CD4-positive, alpha-beta T cell treated with Interleukin-6 at 100 ng/mL for 8 hours (primary cell): ENCODE measurements at places on chromosomes 12 and 14.
A peak's percentile ranks its signal among the peaks of the same experiment; 100 is the strongest.

GRCh38 chr12:49974231-49974675, 1.5 kb downstream of the AQP6 start:
- DNase-seq = no peak

GRCh38 chr14:58746701-58747100, 108.9 kb downstream of the DACT1 start:
- DNase-seq = no peak

GRCh38 chr14:103519837-103520212, 2.8 kb downstream of the CKB start:
- no peak for DNase-seq

DNA sequence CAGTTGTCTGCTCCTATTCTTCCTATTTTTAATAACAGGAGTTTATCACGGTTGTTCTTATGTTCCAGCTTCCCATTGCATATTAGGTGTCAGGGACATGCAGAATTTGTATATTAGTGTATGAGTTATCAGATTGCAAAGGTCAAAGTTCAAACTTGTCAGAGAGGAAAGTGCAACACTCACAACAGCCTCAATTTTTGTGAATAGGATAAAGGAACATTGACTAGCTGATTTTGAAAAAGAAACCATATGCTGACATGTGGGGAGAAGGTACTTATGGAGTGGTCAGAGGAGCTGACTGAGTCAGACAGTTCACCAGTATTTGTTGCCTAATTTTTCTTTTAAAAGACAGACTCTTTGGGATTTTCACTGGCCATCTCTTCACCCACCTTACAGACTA, 222.1 kb downstream of the C12orf50 start:
- no peak for DNase-seq

- no peak for DNase-seq
These were observed 199.7 kb upstream of the ATXN7L3B start for GRCh38 chr12:74337951-74338350.

- no peak for DNase-seq
These were observed 195.7 kb upstream of the LRIG3 start for GRCh38 chr12:59115995-59116394.

GRCh38 chr12:23666866-23667265, 282.6 kb downstream of the SOX5 start:
- DNase-seq = no peak

- no peak for DNase-seq
These were observed 1.1 kb downstream of the NAP1L1 start for GRCh38 chr12:76083246-76083903.

GRCh38 chr12:77980782-77981181, 150.1 kb downstream of the NAV3 start:
- DNase-seq = no peak

GRCh38 chr12:123126294-123127181, 24.4 kb downstream of the PITPNM2 start:
- DNase-seq = no peak

GRCh38 chr14:99043756-99044155, 228.2 kb downstream of the BCL11B start:
- DNase-seq = no peak

- no peak for DNase-seq
These were observed 415.4 kb downstream of the RAD51B start for GRCh38 chr14:68235011-68235410.

DNA sequence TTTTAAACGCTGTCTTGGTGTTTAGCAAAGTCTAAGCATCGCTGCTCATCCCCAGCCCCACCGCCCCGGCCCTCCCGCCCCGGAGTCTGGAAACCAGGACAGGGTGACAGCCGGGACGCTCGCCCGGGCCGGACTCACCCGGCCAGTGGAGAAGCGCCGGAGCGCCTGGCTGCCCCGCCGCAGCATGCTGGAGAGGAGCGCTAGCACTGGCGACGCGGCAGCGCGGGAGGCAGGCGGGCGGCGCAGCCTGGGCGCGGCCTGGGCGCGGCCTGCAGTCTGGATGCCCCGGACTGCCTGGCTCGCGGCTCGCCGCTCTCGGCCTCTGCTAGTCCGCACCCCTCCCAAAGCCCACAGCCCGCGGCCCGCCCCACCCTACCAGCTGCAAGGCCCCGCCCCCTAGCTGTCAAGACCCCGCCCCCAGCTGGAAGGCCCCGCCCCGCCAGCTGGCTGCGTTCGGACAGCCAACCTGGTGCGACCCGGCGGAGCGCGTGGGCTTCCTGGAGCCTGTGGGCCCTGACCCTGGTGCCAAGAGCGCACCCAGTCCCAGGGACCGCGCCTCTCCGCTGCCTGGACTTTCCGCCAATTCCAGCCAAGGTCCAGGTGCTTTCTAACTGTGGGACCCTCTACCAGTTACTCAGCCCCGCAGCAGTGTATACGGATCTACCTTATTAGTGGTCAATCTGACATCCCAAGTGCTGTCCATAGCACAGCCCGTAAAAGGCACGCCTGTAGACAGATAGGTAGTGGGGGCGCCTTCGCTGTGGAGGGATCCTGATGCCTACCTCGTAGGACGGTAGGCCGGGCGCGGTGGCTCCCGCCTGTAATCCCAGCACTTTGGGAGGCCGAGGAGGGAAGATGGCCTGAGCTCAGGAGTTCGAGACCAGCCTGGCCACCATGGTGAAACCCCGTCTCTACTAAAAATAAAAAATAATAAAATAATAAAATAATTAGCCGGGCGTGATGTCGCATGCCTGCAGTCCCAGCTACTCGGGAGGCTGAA, at the start of gene ALDH1L2:
TSS of gene ALDH1L2 (minus strand) at position 208 of the 1,000 bp plus-strand sequence. CDS start at position 186, 22 bp downstream.
- DNase-seq = peak; percentile 26

DNA sequence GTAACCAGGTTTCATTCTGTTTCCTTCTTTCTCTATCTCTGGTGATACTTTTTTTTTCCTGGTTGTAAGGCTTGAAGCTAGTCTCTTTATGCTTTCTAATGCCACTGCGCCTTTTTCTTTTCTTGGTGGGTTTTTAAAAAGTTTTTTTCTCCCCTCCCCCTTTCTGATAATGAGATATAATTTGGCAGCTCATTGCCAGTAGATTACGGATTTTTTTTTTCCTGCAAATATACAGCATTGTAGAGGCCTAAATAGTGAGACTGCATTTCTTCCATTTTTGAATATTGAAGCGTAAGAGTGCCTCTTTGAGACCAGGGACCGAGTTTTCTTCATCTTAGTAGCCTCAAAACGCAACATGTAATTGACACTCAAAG, 1.1 kb downstream of the PAPOLA start:
- no peak for DNase-seq

DNA sequence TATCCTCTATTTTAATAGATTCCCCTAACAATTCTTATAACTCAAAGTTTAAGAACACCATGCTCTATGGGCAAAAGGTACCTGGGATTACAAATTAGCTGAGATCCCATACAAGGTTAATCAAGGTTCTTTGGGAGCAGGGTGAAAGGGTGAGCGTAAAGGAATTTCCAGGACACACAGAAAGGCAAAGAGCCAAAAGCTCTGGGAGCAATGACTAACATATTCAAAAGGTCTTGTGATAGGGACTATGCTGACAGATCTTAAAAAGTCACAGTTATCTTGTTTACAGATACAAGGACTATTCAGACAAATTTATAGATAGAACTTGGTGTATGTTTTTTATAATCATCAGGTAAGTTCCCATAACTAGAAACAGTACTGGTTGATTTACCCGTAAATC, 19.5 kb upstream of the PPFIBP1 start:
- no peak for DNase-seq

GRCh38 chr14:67619446-67620216, at the start of gene ARG2:
Gene ARG2, plus strand, starts transcription at chr14:67619920. Its CDS starts 58 bp downstream, at chr14:67619978.
- DNase-seq = peak; percentile 96

- DNase-seq = no peak
These were observed 5.9 kb upstream of the KRT1 start for GRCh38 chr12:52686063-52686462.

DNA sequence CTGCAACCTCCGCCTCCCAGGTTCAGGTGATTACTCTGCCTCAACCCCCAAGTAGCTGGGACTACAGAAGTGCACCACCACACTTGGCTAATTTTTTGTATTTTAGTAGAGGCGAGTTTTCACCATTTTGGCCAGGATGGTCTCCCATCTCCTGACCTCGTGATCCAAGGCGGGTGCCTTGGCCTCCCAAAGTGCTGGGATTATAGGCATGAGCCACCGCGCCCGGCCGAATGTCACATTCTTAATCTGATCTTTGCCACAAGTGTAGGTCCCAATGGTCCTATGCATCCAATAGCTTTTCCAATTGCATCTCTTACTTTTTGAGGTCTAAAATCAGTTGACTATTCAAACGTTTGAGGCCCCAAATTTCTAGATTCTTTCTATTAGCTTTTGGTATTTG, 676.0 kb downstream of the SLC16A7 start:
- DNase-seq = no peak

GRCh38 chr12:109523071-109523470, 45.6 kb downstream of the UBE3B start:
- no peak for DNase-seq

DNA sequence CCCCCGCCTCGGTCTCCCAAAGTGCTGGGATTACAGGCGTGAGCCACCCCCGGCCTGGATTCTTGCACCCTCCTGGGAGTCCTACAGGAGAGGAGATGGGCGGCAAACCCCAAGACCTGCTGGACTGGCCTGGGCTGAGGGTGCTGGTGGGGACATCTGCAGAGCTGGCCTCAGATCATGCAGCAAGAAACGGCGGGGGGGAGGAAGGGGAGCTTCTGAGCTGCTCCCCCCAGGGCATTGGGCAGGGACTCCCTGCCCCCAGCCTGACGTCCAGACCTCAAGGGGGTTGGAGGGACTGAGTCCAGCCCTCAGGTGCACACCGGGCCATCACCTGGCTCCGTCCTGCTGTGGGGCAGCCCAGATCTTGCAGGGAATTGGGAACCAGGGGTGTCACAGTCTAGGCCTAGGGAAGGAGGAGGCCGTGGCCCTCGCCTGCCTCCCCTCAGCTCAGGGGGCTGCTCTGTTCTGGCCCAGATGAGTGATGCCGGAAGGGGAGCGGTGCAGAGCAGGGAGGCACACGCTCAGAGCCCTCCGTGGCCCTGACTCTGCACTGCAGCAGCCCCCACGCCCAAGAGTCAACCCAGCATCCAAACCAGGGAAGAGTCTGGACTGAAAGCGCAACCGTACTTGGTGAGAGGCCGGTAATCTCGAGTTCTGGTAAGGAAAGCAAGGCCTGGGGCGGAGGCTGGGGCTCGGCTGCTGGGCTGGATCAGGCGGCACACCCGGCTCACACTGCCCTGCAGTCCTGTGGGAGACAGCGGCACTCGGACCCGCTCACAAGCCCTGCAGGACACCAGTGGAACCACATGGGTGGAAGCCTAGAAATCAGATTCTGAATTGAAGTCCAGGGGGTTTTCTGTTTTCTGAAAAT, 8.9 kb upstream of the AMN start:
- DNase-seq = no peak

GRCh38 chr14:101781240-101782061, 19.9 kb downstream of the PPP2R5C start:
- peak; percentile 5 for DNase-seq

DNA sequence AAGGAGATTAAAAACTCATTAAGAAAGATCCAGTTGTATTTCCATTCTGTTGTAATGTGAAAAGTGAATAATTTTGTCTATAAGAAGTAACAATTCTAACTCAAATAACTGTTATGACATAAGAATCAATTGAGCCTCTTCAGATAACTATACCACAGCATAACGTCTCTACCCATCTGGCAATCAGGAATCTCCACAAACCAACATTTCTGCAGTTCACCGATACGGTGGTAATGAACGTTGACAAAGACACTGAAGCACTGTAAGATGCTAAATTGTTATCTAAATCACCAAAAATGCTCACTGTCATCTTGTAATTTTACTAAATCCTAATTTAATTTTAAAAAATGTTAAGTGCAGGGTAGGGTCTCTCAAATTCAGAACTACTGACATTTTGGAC, 130.9 kb upstream of the USP15 start:
- DNase-seq = no peak

DNA sequence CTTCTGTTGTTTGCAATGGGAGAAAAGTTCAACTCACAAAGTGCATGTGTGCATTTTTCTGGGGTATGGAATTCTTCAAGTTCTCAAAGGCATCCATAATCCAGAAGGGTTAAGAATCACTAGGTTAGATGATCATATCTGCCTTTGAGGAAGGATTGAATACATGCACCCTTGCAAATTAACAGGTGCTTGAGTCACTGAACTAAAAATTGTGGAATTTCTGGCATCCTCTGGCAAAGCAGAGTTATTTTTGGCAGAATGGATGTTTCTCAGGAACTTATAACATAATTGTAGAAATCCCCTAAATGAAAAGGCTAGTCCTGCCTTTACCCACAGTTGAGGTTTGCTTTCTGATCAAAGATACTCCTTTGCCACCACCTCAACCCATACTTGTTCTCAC, 136.5 kb upstream of the DYRK2 start:
- DNase-seq = no peak

GRCh38 chr14:22088614-22089342, 415.2 kb upstream of the OR4E1 start:
- DNase-seq = no peak

- peak; percentile 83 for DNase-seq
These were observed at the start of gene LRP10 for GRCh38 chr14:22871224-22872032. Gene LRP10, plus strand, starts transcription at chr14:22871740. Its CDS starts 564 bp downstream, at chr14:22872304.

DNA sequence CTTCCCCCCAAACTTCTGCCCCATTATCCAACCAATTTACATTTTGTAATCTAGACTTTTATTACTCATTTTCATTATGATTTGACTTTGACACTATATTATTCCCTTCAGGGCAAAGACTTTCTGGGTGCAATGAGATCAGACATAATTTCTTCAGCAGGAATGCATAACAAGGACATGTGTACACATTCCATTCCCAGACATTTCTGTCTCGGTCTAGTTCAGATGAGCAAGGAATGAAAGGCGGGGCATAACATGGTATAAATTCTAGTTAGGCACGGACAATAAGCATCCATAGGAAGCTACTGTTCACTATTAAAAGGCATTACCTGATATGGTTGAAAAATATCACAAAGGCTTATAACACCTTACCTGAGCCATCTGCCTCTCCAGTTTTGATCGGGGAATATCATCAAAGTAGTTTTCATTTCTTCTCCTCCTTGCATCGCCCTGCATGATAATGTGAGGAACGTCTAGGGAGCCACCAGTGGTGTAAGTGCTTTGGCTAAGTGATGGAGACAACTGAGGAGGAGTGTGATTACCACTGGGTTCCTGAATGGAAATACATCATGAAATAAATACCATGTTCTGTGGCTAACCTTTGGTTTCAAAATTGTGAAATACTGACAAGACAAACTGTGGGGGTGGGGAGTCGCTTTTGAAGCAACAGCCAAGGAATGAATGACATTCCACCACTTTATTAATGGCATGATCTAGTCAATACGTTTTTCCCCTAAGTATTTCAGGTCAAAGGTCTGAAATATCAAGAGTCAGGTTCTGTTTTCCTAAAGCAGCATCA, 183.9 kb downstream of the APAF1 start:
- DNase-seq = no peak

DNA sequence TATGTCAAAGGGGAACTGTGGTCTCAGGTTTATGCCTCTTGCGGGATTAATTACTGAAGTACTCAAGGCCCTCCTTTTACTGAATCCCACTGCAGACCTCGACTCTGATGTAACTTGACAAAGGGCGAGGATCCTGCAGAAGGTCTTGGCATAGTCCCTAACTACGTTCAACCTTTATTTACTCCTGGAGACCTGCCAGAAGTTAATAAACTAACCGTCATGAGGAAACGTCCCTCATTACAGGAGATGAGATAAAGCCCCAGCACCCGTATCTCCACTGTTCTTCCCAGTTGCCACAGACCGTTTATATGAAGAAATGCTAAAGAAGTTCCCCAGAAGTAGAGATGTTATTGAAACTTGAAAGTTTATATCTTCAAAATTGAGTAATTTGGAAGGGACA, 190.9 kb downstream of the ETV6 start:
- no peak for DNase-seq

- no peak for DNase-seq
These were observed 65.1 kb downstream of the PPP1R36 start for GRCh38 chr14:64614805-64615391.

- no peak for DNase-seq
These were observed 58.9 kb downstream of the DAD1 start for GRCh38 chr14:22530127-22530526.
